ENCODE measurements at places on chromosomes 4 and X.
A peak's percentile ranks its signal among the peaks of the same experiment; 100 is the strongest.

DNA sequence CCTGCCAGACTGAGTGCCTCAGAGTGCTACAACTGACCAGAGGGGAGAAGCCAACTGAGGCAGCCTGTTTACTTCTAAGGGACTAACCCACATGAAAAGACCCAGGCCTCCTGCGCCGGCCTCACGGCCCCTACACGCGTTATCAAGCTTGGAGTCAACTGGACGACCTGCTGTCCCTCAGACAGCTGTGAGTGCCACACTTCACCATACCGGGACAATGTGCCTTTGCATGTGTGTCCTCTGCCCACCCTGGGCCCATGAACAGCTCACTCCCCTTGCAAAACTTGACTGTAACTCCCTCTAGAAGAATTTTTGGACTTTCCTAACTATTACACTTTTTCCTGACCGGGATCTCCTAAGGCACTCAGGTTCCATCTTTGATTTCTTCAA, 1.8 kb downstream of the NOP14 start:
- no peak for DNase-seq

DNA sequence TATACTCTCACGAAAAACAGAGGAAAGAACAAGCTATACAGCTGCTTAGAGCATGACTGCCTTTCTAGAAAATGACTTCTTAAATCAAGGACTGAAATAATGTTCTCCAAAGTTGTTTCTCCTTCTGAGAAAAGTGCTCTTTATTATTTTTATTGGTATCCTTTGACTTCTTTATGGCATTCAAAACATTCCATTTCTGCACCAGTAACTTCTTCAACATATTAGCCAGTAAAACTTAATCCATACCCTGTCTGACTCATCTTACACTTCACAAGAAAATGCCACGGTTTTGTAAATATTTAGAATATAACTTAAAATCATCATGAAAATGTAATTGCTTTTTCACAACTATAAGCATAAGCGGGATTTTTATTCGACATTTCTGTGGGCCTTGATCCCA, 180.4 kb downstream of the NR3C2 start:
- DNase-seq = no peak

- DNase-seq = peak; percentile 15
Measured at GRCh38 chr4:138572007-138572406, 329.9 kb upstream of the SLC7A11 start.

GRCh38 chr4:155491336-155492120, 114.8 kb upstream of the MAP9 start:
- DNase-seq = no peak

GRCh38 chr4:109183931-109184490, 118.4 kb downstream of the COL25A1 start:
- no peak for DNase-seq

DNA sequence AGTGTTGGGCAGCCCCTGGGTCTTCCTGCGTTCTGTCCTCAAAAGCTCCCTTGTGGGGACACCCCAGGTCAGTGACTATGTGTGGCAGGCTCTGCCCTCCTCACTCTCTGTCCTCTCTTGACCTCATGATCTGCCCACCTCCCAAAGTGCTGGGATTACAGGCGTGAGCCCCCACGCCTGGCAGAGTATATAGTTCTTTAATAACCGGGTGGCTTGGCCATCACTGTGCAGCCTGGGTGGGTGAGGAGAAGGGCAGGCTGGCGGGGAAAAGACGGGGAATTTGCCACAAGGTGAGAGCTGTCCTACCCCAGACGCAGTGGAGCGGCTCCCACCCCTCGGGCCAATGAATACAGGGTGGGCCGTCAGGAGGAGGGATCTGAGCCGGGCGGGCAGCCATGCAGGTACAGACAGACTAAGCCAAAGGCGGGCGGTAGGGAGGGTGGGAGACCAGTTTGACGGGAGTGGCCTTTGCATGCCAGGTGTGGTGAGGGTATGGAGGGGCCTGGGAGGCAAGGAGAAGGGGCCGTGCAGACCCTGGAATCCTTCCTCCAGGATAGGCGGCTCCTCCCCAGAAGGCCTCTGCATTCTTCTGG, 2.5 kb downstream of the SH3BP2 start:
- no peak for DNase-seq
